ENCODE measurements at places on chromosomes 3 and 15.

DNA sequence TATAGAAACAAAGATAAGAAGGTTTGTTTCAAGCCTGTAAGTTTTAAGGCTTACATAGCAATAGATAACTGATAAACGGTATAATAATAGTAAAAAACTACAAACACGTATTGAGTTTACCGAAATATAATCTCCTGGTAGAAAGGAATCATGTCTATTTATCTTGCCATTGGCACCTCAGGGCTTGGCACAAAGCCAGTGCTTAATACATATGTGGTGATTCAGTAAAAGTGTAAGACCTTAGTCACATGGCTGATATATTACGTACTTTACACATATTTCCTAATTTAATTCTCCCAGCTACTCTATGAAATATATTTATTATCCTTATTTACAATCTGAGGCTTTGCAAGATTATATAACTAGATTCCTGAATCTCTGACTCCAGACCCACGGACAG is 32.0 kb upstream of the SLCO3A1 start:
- no peak for DNase-seq

GRCh38 chr15:68391121-68391520 is 40.8 kb downstream of the ITGA11 start:
- DNase-seq, result no peak

GRCh38 chr15:96066852-96067495 is 263.5 kb upstream of the NR2F2 start:
- DNase-seq, result no peak

GRCh38 chr15:26260517-26261133 is 397.5 kb upstream of the ATP10A start:
- peak; percentile 66 for DNase-seq

- DNase-seq, result peak; percentile 91
These were observed 90.2 kb downstream of the TIGIT start for GRCh38 chr3:114383875-114384557.

GRCh38 chr3:62101488-62101887 is 271.9 kb downstream of the FEZF2 start:
- DNase-seq, result no peak

DNA sequence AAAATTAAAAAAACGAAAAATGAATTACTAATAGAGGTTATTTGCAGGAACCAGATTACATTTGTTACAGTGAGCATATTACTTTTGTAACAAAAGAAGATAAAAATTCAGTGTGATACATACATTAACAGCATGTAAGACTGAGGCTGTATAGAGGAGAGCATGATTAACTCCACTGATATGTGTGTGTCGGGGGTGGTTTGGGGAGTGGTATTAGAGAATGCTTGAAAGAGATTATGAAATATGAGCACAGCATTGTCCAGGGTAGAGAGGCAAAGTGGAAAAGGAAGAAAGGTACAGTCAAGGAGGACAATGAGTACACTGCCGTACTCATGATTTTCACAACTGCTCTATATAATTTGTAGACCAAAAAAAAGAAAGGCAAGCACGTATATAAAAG is 62.9 kb upstream of the LRRFIP2 start:
- DNase-seq, result no peak

DNA sequence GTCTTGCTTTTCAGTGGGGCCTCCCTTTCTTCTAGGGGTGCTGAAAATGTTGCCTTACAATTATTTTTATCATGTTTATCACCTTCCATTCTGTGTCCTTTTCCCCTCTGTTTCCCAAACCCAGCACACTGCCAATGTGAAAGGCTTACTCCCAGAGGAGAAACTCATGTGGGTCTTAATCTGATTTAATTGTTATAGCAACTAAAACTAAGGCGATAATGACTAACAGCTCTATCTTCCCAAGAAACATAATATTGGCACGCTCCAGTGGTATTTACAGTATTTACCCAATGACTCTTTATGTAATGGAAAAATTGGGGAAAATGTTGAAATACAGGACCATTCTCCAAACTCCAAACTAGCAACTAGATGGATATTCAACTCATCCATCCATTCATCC is 58.4 kb downstream of the MESD start:
- no peak for DNase-seq

GRCh38 chr3:64084640-64085039 is 61.3 kb upstream of the PSMD6 start:
- no peak for DNase-seq

- DNase-seq, result no peak
These were observed 43.7 kb downstream of the PCSK6 start for GRCh38 chr15:101445562-101446517.

DNA sequence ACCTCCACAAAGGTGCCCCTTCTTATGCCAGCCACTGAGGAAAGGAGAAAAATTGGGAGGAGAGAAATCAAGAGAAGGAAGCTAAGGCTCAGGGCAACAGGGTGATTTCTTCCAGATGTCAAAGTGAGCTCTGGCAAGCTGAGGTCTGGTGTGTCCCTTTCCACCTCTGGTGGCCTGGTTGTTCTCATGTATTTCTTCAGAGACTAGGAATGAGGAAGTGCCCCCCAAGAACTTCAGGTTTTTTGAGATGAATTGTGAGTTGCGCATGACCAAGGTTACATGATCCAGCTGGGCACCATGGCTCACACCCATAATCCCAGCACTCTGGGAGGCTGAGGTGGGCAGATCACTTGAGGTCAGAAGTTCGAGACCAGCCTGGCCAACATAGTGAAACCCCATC is 5.6 kb downstream of the RAB6B start:
- DNase-seq, result no peak
